NCI-H226 (cell line): ENCODE measurements at places on chromosomes 16 and 17.
A peak's percentile ranks its signal among the peaks of the same experiment; 100 is the strongest.

DNA sequence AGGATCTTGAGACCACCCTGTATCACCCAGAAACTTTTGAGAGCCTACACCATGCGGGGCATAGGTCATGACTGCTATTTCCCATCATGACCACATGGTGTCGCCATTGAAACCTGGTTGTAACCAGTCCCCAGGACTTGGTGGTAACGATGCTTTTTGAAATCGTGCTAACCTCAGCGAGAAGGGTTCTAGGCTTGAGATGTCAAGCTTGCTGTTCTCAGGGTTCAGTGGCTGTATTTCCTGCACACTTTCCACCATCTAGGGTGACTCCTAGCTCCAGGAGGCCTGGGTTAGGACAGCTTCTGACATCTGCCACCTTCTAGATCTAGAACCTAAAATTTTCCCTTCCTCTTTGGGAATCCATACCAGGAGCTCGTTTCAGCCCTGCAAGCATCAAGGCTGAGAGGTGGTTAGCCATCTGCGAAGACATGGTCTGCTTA lies 13.0 kb upstream of the SPNS3 start:
- peak; percentile 38 for DNase-seq

- DNase-seq = no peak
These were observed 11.0 kb upstream of the ZG16 start for GRCh38 chr16:29767062-29767461.

DNA sequence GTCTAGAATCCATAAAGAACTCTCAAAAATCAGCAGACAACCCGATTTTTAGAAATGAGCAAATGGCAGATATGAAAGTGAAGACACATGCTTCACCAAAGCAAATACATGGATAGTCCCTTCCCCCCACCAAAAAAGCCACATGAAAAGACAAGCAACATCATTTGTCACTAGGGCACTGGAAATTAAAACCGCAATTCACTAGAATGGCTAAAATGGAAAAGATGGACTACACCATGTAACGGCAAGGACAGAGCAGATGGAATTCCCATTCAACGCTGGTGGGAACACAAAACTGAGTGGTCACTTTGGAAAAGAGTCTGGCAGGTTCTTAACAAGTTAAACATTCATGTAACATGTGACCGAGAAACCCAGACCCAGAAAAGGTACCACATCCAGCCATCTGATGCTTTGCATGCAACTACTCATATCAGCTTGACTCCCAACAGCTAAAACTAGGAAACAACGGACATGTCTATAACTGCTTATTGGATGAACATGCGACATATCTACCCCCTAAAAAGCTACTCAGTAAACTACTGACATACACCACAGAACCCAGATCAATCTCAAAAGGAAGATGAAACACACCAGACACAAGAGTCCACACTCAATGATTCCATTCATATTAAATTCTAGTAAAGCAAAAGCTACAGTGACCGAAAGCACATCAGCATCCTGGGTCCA lies 132.6 kb downstream of the ZNF778 start:
- DNase-seq = no peak

GRCh38 chr17:32461853-32462617 lies 17.7 kb downstream of the PSMD11 start:
- peak; percentile 36 for DNase-seq

DNA sequence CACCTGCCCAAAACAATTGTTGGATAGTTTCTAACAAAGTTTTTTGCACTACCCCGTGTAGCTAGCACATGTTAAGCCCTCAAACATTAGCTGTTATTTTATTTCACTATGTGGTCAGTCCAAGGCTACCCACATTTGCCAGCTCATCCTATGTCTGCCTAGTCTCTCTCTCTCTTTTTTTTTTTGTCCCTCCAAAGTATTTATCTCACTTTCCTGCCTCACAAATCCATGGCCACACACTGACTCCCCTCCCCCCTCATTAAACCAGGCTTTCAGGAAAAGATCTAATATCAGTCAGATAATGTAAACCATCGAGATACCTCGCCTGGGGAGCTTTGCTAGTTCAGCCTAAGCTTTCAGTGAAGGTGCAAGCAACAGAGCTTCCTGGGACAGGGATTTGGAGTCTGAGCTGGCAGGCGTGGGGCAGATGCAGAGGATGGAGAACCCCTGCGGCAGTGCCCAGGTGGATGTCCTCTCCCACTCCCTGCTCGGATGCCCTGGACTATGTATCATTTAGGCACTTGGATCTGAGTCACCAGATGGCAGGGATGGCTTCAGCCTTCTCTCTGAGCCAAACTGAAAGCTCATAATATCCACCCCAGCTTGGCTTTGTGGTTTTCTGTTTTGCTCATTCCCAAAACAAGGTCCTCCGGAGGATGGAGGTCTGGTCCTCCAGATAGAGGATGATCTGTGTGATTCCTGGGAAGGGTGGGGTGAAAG lies 73.7 kb upstream of the FOXF1 start:
- no peak for DNase-seq

GRCh38 chr17:37123941-37124820 lies 175.4 kb downstream of the AATF start:
- no peak for DNase-seq

GRCh38 chr16:16147316-16147999 lies 75.8 kb downstream of the ABCC6 start:
- DNase-seq = no peak

GRCh38 chr17:16947470-16947869 lies 24.4 kb downstream of the TNFRSF13B start:
- DNase-seq = no peak

DNA sequence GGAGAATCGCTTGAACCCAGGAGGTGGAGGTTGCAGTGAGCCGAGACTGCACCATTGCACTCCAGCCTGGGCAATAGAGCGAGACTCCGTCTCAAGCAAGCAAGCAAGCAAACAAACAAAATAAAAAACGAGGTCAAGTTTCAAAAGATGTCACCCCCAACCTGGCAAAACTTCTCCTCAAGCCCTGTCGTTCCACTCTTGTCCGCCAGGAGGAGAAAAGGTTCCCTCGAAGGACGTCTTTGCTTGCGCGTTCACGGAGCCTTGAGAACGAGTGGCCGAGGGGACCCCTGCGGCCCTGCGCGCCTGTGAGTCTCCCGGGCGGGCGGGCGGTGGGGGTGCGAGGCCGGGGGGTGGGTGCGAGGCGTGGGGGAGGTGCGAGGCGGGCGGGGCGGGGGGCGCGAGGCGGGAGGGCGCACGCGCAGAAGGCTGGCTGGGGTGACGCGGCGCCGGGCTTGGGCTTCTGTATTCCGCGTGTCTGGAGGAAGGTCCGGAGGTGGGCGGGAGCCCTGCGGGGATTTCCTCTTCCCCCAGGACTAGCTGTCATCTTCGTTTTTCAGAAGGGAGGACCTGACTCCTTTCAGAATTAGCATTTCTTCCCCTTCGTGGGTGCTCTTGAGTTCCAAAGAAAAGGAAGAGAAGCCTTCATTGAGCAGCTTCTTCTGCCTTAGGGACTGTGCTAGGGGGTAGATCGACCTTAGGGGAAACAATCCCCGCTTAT lies 3.7 kb downstream of the SLC52A1 start:
- peak; percentile 61 for DNase-seq

- no peak for DNase-seq
These were observed 12.5 kb downstream of the MBTPS1 start for GRCh38 chr16:84104231-84104630.

- peak; percentile 92 for DNase-seq
These were observed at the start of gene MINK1 for GRCh38 chr17:4833178-4833940. MINK1 (plus strand) TSS chr17:4833340; CDS start chr17:4833584, 244 bp downstream.

GRCh38 chr16:85759136-85759535 lies 8.2 kb upstream of the C16orf74 start:
- no peak for DNase-seq

DNA sequence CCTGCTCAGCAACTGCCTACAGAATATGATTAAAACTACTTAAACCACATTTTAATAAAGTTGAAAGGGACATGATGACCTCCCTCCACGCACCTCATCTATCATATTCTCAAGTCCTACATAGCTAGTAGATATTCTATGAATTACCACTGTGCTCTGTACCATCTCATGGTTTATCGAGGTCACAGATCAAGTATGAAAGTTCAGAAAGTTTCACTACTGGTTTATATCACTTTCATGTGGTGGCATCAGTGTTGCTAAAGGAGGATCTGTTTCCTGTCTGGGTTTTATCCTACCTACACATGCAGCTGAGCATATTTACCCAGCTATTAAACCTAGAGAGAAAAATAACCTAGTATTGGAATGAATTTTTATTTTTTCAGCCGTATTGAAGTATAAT lies 214.9 kb upstream of the MON1B start:
- DNase-seq = no peak

DNA sequence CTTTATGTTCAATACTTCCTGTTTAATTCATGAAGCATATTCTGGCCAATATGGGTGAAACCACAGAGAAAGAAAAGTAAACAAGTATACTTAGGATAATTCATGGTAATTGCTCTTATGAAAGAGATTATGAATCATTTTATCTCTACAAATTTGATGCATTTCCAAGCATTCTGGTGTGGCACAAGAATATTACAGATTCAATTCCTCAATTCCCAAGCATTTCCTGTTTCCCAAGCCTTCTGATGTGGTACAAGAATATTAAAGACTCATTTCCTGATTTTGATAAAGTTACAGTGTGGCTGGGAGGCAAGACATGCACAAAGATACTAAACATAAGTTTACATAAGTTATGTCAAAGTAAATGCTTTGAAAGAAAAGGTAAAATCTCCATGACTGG lies 126.1 kb upstream of the NUDT7 start:
- DNase-seq = peak; percentile 79

GRCh38 chr16:17509194-17509593 lies 38.4 kb upstream of the XYLT1 start:
- DNase-seq = no peak

DNA sequence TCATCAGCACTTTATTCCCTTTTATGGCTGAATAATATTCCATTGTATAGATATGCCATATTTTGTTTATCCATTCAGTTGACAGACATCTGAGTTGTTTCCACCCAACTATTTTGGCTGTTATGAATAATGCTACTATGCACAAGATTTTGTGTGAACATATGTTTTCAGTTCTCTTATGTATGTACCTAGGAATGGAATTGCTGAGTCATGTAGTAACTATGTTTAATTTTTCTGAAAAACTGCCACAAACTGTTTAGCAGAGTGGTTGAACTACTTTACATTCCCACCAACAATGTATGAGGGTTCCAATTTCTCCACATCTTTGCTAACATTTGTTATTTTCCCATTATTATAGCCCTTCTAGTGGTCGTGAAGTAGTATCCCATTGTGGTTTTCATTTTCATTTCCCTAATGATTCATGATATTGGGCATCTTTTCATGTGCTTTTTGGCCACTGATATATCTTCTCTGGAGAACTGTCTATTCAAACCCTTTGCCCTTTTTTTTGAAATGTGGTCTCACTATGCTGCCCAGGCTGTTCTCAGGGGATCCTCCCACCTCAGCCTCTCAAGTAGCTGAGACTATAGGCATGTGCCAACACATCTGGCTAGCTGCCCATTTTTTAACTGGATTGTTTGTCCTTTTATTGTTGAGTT lies 26.3 kb downstream of the SMURF2 start:
- DNase-seq = peak; percentile 60

- DNase-seq = peak; percentile 75
These were observed 67.4 kb downstream of the SIAH1 start for GRCh38 chr16:48317614-48318315.

DNA sequence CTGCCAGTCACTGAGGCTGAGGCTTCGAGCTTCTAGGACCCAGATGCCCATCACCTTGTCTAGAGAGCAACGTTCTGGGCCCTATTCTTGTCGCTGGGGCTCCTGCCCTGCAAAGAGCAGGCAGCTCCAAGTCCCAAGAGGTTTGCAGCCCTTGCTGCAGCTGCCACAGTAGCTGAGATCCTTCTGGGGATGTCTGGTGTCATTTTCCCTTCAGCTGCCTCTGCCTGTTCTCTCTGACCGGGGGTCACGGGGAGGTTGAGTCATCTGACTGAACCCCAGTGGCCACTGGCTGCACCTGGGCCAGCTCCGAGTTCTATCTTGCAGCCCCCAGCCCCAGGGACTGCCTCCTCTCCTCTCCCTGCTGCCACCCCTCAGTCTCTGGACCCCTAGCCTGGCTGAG lies 4.9 kb downstream of the WSCD1 start:
- DNase-seq = no peak

- no peak for DNase-seq
These were observed 60.4 kb downstream of the PDPK1 start for GRCh38 chr16:2598133-2598641.

- DNase-seq = no peak
These were observed 6.6 kb downstream of the KCNAB3 start for GRCh38 chr17:7922845-7923628.

DNA sequence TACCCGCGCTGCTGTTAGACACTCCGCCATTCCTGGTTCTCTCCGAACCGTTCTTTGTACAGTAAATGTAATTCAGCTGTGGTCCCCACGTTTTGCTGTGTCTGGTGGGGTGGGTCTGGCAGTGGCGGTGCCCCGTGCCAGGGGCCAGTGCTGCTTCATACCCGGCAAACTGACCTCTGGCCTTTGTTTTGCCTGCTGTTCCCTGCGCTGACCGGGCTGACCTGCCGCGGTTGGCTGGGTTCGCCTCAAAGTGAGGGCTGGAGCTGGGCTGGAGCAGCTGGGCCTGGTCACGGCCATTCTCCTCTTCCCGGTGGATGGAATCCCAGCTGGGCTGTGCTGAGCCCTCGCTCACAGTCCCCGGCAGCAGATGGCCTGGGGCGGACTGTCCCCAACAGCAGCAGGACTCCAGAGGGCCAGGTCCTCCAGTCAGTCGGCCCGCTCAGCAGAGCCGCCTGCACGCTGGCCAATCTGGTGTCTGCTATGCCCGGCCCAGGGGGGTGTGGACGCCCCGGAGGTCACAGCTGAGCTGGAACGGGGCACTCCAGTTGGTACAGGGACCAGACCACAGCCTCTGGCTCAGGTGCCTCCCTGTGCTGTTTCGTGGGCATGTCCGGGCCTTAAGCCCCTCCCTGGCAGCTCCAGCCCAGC lies 1.5 kb upstream of the WFIKKN1 start:
- DNase-seq = no peak

GRCh38 chr17:70314506-70314905 lies 145.2 kb downstream of the KCNJ2 start:
- DNase-seq = no peak

- peak; percentile 59 for DNase-seq
These were observed 13.2 kb downstream of the CHCT1 start for GRCh38 chr17:60435244-60436167.

- no peak for DNase-seq
These were observed 17.4 kb downstream of the CYB5D2 start for GRCh38 chr17:4160294-4160859.

- DNase-seq = no peak
These were observed 28.6 kb downstream of the ZFP1 start for GRCh38 chr16:75176926-75177325.
